IPS DF 6.9 (cell line): ENCODE measurements at places on chromosomes 5 and 9.

DNA sequence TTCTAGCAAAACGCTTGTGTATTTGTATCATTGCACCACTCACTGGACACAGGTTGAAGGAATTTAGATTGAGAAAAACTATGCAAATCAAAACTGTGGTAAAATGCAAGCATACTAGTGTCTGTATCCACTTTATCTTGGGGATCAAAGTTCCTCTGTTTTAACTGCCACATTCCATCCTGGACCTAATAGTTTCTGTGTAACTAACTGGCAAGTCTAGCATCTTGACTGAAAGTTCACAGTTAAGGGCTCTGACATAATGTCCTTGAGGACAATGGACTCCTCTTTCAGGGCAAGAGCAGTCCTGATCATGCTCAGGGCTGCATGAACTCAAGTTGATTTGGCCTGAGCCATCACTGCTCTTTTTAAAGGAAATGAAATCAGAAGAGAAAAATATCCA is 30.7 kb downstream of the NFIB start:
- DNase-seq = no peak

- no peak for DNase-seq
These were observed 5.2 kb upstream of the RAPGEF6 start for GRCh38 chr5:131640043-131640856.

GRCh38 chr9:98251551-98251950 is 3.9 kb downstream of the TBC1D2 start:
- no peak for DNase-seq

- DNase-seq = no peak
These were observed 312.8 kb downstream of the TLE4 start for GRCh38 chr9:79884546-79884945.

DNA sequence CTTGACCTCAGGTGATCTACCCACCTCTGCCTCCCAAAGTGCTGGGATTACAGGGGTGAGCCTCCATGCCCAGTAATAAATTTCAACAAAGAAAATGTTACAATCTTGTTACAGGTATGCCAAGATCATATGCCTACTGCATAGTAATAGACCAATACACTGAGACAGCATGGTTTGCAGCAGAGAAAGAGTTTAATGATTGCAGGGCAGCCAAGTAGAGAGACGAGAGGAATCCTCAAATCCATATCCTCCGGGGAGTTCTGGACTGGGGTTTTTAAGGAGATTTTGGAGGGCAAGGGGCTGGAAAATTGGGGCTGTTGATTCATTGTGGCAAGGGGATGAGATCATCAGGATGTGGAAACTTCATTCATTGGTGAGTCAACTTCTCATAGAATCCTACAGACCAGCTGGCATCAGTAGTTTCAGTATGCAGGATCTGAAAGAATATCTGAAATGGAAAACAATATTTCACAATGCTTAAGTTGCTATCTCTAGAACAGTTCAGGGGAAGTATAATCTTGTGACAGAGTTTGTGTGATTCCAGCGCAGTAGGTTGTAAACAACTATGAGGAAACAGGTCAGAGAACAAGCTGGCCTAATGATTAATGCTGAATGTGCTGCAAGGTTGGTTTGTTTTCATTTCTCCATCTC is 14.8 kb upstream of the TUT7 start:
- no peak for DNase-seq

GRCh38 chr9:105308461-105309341 is 64.2 kb downstream of the SLC44A1 start:
- DNase-seq = no peak

DNA sequence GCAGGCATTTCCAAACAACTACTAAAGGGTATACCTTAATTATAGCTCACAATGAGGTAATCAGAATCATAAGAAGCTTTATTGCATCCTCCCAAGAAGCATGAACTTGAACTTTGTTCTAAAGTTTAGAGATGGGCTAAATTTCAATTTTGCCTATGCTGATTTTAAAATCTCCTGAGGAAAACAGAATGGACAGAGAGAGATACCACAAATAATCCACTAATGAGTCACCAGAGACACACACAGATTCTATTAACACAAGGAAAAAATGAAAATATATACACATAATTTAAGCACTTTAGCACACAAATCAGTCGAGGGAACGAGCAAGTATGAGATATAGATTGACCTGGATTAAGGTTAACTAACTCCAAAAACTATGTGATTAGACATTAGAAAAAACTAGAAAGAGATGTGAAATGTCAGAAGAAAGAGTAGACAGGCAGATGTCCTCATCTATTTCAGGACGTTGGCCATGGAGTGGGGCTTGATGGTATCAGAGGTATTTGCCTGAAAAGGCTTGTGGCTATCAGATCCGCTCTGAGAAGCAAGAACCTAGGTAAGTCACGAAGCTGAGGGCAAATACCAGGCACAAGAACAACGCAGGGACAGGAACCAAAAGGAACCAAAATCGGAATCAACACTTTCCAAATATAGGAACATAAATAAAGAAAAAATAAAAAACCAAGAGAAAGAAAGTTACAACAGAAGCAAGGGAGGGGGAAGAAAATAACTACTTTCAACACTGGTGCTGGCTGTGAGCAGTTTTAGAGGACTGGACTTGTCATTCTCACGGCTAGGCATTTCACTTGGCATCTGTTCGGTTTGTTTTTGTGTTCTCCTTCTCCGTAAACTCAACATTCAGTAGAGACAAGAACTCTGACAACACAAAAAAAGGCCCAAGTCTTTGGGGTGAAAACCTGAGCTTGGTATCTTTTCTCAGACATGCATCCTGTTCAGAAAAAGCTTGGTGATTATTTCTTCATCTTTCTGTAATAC is 294.6 kb upstream of the PUM3 start:
- DNase-seq = no peak

GRCh38 chr5:44365345-44365744 is 23.9 kb downstream of the FGF10 start:
- no peak for DNase-seq

GRCh38 chr9:85377731-85378289 is 363.9 kb downstream of the AGTPBP1 start:
- DNase-seq = no peak
